ENCODE measurements at places on chromosomes 4 and X.

GRCh38 chr4:101862595-101862994, 72.1 kb downstream of the BANK1 start:
- no peak for DNase-seq

DNA sequence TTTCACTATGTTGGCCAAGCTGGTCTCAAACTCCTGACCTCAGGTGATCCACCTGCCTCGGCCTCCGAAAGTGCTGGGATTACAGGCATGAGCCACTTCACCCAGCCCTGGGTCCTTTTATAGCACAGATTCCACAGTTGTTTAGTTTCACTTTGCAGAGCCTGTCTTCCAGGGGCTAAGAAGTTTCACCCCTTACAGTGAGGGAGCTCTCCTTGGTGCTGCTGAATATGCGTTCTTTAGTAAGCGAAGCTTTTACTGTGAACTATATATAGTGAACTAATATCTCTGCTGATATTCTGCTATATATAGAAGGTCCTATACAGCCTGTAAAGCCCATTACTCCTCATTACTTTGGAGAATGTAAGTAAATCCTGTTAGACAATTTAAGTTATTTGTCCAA, 4.2 kb downstream of the TCEAL6 start:
- DNase-seq = no peak

DNA sequence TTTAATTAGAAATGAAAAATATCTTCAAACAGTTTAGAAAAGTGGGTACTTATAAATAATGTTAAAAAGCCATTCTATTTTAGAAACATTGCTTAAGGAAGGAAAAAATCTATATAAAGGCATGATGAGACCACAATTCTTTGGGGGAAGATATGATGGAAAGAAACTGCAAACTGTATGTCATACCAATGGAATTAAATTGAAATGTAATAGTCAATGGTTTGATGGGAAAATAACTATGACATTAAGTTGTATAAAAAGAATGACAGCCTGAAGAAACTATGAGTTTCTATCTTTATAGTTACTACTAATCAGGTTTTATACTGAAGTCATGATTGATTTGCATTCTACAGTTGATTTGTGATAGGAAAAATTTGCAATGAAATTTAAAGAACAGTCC, 40.3 kb upstream of the CAMK2D start:
- DNase-seq = no peak

GRCh38 chr4:125084608-125085007, 230.1 kb upstream of the FAT4 start:
- DNase-seq = no peak

DNA sequence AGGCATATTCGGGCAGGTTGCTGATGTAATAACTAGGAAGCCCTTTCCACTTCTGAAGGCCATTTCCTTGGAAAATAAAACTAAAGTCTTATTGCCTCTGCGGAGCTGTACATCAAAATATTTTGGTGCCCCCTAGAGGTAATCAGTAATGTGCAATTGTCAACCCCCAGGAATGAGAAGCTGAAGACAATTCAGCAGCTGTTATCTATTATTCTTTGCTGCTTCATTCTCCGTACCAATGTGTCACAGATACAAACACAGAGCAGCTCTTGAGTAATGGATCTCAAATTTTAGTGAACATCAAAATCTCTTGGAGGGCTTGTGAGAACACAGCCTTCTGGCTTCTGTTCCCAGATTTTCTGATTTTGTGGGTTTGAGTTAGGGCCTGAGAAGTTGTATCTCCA, 3.5 kb upstream of the SLIT2 start:
- no peak for DNase-seq

GRCh38 chrX:110938977-110939732, 143.5 kb upstream of the CHRDL1 start:
- DNase-seq = no peak

- no peak for DNase-seq
These were observed 54.0 kb upstream of the PRDM8 start for GRCh38 chr4:80143307-80143679.

GRCh38 chr4:20878806-20879205, 178.5 kb downstream of the PACRGL start:
- no peak for DNase-seq

DNA sequence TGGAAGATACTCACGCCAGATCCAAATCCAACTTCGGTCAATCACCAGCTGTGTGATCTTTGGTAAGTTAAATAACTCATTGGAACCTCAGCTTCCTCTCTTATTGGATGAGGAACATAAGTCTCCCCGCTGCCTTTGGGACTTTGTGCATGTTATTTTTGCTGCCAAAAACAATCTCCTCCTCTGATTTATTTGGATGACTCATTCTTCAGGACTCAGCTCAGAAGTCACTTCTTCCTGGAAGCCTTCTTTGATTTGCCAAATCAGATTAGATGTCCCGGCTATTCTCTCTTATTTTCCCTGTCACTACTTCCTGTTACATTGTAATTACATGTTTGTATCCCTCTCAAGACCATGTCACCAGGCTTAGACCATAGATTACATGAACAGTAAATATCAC, 138.0 kb upstream of the BOD1L1 start:
- no peak for DNase-seq

DNA sequence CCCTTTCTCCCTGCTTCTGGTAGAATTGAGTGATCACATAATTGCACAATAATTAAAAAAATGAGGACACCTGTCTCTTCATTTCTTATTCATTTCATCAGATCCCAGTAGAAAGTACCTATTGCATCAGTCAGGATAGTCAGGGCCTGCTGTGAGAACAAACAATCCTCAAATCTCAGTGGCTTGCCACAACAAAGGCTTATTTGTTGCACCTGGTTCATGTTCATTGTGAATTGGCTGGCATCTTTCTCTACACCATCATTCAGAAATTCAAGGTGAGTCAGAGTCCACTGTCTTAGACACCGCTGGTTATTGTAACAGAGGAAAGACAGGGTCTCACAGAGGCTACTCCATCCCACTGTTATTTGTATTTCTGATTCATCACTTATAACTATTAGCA, 409.8 kb downstream of the STIM2 start:
- no peak for DNase-seq
